Posterior vena cava (tissue), 2 donors: ENCODE measurements at places on chromosomes 11 and 22.

- DNase-seq, result no peak
Observed at GRCh38 chr11:118996926-118997626, 862 bp upstream of the CENATAC start.

DNA sequence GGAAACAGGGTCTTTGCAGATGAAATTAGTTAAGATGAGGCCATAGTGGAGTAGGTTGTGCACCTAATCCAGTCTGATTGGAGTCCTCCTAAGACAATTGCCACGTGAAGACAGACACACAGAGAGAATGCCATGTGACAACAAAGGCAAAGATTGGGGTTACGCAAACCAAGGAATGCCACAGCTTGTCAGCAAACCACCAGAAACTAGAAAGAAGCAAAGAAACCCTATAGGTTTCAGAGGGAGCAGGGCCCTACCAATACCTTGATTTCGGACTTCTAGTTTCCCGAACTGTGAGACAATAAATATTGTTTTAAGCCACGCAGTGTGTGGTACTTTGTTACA lies 8.2 kb upstream of the LAYN start:
- no peak for DNase-seq

DNA sequence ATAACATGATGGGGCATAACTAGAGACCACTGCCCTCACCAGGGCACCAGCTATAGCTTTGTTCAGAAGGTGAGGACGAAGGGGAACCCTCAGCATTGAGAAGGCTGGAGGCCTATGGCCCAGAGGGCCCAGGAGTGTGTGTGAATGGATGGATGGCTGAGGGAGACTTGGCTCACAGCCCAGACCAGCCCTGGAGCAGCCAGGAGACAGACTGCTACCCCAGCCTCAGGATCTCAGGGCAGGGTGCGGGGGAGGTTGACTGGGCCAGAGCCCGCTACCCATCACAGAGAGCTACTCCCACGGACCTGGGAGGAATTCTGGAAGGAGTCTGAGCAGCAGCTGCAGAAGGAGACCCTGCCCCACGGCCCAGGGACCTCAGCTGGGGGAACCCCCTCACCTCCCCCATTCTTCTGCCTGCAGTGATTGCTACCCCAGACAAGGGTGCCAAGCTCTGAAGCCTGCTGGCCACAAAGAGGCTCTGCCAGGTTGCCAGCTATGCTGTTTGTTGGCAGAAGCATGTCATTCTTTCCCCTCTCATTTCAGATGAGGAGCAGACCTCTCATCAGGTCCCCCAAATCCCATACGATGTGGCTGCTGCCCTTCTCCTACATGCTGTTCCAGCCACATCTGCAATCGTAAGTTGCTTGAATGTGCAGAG lies 5.4 kb upstream of the CSDC2 start:
- no peak for DNase-seq

- no peak for DNase-seq
Observed at GRCh38 chr22:45098056-45098455, 65.7 kb upstream of the NUP50 start.

GRCh38 chr22:47884200-47884599 lies 1121.8 kb downstream of the TBC1D22A start:
- DNase-seq, result peak; percentile 17

- no peak for DNase-seq
Observed at GRCh38 chr11:56783448-56784041, 35.0 kb upstream of the OR9G4 start.

- DNase-seq, result no peak
Observed at GRCh38 chr11:13214276-13214675, 63.3 kb upstream of the BMAL1 start.

DNA sequence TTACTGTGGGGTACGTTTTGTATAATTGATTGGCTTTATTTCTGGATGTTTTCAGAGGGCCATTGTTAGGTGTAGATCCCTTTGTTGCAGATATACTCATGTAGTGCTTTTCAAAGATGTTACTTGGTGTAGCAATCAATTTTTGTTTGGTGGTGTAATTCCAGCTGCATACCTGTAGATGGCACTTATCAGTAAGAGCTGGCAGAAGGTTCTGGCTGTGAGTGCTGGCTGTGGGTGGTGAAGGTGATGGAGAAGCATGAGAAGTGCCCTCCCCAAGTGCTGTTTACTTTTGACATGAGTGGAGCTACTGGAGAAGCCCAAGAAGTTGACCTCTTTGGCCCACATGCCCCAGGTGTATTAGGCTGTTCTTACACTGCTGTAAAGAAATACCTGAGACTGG lies 1074.9 kb downstream of the FAM181B start:
- no peak for DNase-seq

DNA sequence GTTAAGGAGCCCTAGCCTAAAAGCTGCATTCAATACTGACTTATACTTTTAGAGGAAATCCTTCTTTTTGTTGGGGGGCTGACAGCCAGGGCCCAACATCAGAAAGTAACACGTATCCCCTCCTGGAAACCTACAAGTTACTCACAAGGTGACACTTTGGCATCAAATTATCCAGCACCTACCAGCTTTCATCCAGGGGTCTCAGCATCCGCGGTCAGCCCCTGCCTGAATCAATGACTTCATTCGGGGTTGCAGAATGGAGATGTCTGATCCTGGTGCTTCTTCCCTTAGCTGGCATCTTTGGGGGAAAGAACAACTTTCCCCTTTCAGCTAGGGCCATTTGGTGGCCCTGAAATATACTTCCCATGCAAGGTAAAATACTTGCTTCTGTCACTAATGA lies 5.3 kb upstream of the NAP1L4 start:
- peak; percentile 26 for DNase-seq

- no peak for DNase-seq
Observed at GRCh38 chr22:43136255-43136654, 6.9 kb downstream of the MCAT start.

GRCh38 chr11:20278727-20279126 lies 84.8 kb upstream of the HTATIP2 start:
- no peak for DNase-seq

- DNase-seq, result no peak
Observed at GRCh38 chr22:33028234-33028633, 29.9 kb downstream of the SYN3 start.

GRCh38 chr22:26648528-26649388 lies 8.6 kb upstream of the MIAT start:
- no peak for DNase-seq

DNA sequence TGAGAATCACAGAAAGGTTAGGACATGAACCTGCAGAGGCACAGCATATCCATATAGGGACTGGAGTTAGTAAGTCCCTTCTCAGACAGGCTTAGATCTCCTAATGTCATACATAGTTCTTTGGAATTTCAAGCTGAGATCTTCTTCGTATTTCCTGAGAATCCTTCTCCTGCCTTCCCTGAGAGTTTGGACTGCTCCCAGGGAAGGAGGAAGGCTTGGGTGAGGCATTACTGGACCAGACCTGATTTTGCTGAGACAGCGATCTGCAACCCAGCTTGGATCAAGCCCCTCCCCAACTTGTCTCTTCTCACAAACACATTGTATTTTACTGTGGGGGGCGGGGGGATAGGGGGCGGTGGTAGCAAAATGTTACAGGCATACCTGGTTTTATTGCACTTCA lies 108.5 kb downstream of the TSPAN18 start:
- peak; percentile 30 for DNase-seq

- no peak for DNase-seq
Observed at GRCh38 chr11:57568330-57568766, 876 bp upstream of the UBE2L6 start.

GRCh38 chr11:86335131-86335767 lies 33.2 kb downstream of the HIKESHI start:
- DNase-seq, result no peak

DNA sequence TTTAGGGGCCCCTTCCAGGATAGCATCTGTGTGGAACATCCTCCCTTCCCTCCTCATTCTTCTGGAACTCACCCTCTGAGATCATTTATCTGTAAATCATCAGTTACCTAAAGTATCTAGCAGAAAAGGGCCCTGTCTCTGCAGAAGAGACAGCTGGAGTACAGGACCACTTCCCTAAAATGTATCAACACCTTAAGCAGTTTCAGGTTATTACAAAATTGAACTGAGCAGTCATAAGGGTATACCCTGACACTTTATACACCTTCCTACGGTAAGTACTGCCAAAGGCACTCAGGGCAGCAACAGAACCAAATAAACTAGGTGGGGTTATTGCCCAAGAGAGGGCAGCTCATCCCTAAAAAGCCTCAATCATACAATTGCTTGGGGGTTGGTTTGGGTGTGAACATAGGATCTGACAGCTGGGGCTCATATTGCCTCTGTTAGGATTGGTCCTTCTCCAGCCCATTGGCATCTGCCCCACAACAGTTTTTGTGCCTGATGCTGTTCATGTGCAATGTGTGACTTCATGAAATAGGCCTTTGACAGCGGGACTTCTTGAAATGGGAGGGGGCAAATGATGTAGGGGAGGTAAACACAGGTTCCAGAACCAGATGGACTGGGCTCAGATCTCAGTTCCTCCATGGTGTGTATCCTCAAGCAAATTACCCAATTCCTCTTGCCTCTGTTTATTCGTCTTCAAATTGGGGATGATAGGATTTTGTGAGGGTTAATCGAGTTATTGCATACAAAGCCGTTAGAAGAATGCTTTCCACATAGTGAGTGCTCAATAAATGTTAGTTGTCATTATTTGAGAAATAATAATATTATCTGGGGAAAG lies 2.9 kb downstream of the POU2AF3 start:
- DNase-seq, result no peak

DNA sequence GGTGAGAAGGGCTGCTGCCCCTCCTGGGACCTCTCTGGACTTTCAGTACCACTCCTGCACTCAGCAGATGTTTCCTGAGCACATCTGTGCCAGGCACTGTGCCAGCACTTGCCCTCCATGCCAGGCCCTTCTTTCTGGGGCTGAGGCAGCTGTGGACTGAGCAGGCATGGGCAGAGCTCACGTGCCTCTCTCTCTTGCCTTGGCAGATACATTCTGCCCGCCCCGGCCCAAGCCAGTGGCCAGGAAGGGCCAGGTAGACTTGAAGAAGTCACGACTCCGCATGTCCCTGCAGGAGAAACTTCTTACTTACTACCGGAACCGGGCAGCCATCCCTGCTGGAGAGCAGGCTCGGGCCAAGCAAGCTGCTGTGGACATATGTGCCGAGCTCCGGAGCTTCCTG lies 8.3 kb upstream of the ATF4 start:
- no peak for DNase-seq

- no peak for DNase-seq
Observed at GRCh38 chr11:83809274-83809673, 523.1 kb upstream of the CCDC90B start.

DNA sequence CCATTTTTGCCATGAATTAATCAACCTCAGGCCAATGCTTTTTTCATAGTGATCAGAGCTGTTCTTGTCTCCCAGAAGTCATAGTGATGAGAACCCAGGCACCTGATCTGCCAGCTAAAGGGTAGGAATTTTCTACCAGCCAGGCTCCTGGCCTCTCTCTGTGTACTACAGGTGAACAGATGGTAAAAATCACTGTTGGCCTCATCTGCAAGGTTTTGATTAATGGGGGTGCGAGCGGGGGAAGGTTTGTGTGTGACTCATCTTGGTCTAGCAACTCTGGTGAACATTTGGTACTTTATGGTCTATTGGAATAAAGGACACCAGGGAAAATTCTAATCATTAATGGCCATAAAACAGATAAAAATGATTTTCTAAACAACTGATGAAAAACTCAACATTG lies 14.4 kb upstream of the APOL4 start:
- no peak for DNase-seq

DNA sequence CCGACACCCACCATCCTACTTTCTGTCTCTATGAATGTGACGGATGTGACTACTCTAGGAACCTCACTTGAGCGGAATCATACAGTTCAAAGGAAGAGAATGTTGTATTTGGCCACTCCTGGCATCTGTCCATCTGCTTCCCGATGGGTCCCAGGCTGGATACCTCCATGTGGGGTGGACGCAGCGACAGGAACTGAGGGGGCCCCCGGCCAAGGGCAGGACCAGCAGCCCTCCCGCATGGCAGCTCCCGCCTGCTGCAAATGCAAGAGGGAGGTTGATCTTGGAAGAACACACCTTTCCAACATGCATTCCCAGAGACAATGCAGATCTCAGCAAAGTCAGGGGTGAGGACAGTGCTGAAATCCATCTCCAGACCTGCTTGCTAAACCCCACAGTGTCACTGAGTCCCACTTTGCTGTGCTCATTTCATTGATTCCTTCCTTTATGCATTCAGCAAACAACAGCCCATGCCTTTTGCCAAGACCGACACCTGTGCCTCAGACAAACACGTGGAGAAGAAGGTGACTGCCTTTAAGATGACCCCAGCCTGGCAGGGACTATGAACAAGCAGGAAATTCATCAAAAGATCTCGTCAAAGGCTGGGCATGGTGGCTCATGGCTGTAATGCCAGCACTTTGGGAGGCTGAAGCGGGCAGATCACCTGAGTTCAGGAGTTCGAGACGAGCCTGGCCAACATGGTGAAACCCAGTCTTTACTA lies 246.2 kb downstream of the CTTN start:
- no peak for DNase-seq

DNA sequence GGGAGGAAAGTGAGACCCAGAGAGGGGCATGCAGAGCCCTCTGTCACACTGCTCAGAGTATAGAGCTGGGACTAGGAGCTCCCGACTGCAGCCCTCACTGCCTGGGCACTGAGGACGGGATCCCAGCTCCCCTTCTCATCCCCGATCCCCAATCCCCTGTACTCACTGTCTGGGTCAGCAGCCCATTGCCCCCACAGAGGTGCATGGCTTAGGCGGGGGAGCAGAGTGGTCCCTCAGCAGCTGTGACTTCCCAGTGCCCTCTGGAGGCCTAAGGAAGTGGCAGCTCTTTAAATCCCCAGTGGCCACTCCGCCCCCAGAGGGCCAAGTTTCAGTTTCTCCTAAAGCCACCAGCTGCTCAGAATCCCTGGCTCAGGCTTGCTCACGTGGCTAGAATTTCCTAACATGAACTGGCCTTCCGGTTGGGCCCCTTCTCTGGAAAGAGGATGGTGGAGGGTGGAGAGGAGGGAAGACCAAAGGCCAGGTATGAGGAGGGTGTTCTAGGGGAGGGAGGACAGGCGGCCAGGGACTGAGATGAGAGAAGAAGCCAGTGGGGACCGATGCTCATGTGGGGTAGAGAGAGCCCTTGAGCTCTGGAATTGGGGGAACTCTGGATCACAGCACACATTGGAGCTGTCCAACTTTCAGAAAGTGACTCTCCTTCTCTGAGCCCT lies at the start of gene BATF2:
Gene BATF2, minus strand, starts transcription at position 262 of the 671 bp plus-strand sequence. Its CDS starts 57 bp downstream, at position 205.
- peak; percentile 90 for DNase-seq

DNA sequence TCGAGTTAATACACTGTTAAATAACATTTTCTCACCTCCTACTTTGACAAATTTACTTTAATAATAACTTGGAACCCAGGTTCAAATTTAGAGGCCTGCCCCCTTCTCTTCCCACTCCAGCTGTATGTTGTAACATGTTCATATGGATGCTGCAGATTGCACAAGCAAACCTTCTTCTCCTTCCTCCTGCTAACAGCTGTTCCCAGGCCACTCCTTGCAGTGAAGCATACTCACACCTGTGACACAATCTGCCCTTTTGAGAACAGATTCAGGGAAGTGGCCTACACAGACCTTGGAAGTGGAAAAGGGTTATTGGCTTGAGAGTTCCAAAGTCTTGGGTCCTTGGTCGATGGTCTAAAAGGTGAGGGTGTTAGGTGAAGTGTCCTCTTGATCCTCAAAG lies 131.9 kb downstream of the TEAD1 start:
- no peak for DNase-seq

DNA sequence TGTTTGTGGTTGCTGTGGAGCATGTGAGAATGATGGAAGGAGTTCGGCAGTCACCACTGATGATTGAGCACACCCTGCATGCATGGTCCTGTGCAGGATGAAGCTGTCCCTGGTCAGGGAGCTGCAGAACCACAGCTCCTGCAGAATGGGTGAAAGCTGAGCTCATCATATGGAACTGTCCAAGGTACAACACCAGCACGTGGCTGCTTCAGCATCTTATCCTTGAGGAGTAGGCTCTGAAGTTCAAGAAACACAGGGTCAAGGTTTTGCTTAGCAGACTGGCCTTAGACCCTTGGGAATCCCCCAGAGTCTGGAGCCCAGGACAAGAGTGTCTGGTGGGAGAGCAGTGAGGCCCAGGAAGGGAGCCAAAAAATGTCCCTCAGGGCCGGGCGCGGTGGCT lies 182.4 kb upstream of the LARGE1 start:
- no peak for DNase-seq
